ENCODE measurements at places on chromosomes 2 and 18. TPM values are rescaled to one million over a fixed set of nuclear protein-coding genes. Genes with fewer than 3 reads are reported as not detected.

The CDCA7 gene
- 28.6 TPM for polyA plus RNA-seq

- DNase-seq: no peak
These were observed 448.1 kb upstream of the SMIM21 start for GRCh38 chr18:75875559-75875958.

DNA sequence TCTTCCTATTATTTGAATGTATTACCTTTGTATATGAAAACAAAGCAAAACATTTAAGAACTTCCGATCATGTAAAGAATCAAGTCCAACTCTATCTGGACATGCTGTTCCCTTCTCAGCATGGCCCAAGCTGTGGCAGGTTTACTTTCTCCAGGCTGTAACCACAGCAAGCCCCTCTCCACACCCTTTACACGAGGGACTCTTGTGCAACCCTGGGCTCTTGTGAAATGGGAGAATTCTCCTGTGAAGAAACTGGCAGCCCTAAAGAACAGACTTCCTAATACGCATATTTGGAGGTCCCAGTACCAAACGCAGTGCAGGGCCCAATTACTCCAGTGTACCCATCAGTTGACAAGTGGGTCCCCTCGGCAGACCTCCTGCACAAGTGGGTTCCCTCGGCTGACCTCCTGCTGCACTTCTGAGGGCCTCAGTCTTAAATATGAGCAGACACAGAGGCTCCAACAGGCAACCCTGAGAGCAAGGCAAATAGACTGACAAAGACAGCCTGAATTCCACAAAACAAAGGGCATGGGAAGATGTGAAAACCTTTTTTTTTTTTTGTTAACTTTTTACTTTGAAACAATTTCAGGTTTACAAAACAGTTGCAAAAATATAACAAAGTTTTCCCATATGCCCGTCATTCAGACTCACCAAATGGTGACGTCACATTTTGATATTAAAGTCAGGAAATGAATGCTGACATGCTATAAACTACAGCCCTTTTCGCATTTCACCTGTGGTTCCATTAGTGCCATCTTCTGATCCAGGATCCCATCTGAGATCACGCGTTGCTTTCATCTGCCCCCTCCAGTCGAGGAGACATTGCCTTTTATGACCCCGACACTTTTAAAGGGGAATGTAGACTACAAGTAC, 78.2 kb downstream of the FBXO15 start:
- DNase-seq: no peak

The SRD5A2 gene
- polyA plus RNA-seq: not detected

- no peak for DNase-seq
These were observed 48.2 kb downstream of the TWIST2 start for GRCh38 chr2:238895891-238896600.

Measured in cardiac muscle cell (in vitro differentiated cells and primary cell).